ENCODE measurements at places on chromosomes 6 and 20. TPM values are rescaled to one million over a fixed set of nuclear protein-coding genes. Genes with fewer than 3 reads are reported as not detected.

The PI16 gene
- total RNA-seq: 14.2 TPM

DNA sequence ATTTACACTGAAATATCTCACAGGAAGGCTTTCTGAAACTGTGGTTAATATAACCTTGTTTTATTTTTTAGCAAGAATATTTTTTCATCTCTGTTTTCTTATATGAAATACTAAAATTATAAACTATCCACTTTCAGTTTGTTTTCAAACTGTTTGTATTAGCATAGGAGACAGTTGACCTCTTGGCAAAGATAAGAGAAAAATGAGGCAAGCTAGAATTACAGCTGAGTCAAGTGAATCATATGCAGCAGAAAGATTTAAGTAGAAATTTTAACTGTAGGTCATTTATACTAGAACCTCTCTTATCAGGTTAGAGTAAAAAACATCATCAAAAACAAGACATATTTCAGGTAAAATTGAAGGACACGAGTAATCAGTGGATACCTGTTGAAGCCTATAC, 792.6 kb downstream of the PHF3 start:
- no peak for DNase-seq

DNA sequence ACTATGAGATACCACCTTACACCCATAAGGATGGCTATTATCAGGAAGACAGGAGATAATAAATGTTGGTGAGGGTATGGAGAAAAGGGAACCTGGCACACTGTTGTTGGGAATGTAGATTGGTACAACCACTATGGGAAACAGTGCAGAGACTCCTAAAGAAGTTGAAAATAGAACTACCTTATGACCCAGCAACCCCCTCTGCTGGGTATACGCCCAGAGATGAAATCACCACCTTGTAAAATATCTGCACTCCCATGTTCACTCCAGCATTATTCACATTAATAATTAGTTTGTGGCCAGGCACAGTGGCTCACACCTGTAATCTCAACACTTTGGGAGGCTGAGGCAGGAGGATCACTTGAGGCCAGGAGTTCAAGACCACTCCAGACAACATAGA, 26.8 kb downstream of the ZBTB9 start:
- no peak for DNase-seq

DNA sequence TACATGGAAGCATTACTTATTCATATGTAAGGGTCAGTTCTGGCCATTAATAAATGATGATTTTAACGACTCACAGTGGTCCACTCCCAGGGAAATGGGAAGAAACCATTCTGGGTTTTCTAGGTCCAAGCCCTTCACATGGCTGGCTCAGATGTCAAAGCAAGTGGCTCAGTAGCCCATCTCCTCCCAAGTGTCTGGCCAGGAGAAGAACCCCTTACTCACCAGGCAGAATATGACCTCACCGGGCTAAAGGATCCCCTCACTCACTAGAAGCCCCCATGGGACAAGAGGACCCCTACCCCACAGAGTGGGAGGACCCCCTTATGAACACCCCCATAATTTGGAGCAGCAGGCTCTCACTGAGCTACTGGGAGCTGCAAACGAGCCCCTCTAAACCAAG, 34.0 kb downstream of the PREX1 start:
- DNase-seq: no peak

DNA sequence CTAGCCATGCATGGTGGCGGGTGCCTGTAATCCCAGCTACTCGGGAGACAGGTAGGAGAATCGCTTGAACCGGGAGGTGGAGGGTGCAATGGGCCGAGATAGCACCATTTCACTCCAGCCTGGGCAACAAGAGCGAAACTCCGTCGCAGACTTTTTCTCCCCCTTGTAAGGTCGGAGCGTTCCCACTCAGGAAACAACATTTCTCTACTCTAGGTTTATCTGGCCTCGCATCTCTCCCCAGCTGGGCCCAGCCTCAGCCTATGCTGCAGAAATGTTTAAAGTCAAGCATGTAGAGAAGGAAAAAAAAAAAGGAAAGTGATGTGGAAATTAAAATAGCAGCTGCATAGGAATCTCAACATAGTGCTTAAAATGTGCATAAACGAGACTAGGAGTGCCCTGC, 172.3 kb downstream of the TRIM27 start:
- no peak for DNase-seq

- DNase-seq: no peak
Measured at GRCh38 chr6:47440719-47441118, 36.9 kb upstream of the CD2AP start.

The PSORS1C2 gene
- total RNA-seq: not detected

DNA sequence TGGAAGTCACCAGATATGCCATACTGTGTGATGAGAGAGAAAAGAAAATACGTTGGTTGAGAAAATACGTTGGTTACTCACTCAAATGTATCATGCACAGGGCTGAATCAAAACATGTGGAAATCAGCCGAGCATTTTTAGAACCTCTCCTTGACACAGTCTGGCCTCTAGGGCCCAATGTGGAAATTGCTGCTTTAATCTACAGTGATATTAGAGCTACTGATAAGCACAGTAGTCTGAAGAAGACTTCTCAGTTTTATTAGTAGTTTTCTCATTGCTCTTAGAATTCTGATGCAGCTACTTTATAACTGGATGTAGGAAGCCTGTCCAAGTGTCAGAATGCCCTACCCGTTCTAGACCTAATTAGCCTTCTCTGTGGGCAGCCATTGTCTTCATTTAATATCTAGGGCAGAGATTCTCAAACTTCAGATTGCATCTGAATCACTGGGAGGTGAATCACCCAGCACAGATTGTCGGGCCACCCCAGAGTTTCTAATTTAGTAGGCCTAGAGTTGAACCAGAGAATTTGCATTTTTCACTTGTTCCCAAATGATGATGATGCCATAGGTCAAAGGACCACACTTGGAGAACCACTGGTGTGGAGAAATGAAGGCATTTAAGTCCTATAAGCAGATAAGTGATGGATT, 229.1 kb downstream of the PLCB1 start:
- DNase-seq: no peak

DNA sequence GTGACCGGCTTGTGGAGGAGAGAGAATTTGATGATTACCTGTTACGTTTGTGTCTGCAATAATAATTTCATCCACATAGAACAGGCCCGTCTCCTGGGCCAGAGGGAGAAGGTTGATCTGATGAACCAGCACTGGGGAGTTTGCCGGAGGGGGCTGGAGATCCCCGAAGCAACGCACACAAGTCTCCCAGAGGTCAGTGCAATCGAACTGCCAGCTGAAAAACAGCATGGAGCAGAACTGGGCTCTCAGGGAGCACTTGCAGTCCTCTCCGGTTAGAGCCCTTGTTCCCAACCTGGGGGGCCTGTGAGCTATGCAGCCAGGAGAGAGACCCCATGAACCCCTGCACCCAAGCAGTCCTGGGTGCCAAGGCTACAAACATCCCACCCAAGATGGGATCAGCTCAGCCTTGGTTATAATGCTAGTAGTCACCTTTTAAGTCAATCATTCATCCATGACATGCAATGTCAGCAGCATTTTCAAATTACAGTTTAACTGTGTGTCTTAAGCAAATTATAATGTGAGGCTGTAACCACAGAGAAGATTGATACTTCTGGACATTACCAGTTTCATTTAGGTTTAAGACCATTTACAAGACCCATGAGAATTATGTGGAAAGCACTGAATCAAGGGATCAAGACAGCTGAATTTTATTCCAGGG, 34.2 kb downstream of the PKHD1 start:
- DNase-seq: no peak

DNA sequence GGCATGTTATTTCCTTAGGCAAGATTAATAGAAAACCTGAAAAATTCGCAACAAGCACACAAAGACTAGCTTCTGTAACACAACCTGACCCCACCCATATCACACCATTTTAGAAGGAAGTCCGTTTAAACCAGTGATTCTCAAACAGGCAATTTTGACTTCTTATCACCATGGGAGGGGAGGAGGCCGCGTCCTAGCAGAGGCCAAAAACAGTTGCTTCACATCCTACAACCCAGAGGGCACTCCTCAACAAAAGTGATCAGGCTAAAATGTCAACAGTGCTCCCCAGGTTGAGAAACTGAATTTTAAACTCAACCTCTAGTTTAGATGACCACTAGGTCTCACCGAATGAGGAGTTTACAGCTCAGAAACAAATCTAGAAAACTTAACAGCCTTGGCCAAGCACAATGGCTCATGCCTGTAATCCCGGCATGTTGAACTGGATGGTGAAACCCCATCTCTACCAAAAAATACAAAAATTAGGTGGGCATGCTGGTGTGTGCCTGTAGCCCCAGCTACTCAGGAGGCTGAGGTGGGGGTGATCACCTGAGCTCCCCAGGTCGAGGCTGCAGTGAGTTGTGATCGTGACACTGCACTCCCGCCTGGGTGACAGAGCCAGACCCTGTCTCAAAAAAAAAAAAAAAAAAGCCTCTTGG, 3.4 kb downstream of the SNX5 start:
- DNase-seq: peak; percentile 79

The FAM83B gene
- total RNA-seq: 19.6 TPM

The CCDC170 gene
- total RNA-seq: 0.11 TPM

DNA sequence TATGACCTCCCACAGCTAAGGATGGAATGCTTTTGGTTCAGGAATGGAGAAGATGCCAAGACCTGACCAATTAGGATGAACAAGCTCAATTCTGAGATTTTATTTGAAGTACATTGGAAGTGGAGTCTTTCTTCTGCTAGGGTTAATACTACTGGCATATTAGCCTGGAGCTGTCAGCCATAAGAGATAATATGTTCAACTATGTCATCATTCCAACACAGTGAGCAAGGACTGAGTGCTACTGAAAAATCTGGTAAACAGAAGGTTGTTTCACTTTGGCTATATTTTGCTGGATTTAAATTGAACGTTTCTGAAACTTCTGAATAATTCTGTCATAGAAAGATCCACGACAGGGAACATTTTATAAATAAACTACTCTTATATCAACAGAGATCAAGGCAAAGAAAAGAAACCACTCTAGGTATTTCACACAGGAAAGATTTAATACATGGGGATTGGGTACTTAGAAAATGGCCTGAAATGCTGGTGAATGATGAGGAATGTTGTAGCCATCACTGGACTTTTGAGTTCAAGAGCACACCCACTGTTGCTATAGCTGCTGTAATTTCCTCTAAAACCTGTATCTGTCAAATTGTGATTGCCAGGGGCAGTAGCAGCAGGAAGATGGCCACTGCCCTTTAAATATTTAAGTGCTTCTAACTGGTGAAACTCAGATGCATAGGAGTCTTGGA, 200.5 kb downstream of the PLCB4 start:
- no peak for DNase-seq

DNA sequence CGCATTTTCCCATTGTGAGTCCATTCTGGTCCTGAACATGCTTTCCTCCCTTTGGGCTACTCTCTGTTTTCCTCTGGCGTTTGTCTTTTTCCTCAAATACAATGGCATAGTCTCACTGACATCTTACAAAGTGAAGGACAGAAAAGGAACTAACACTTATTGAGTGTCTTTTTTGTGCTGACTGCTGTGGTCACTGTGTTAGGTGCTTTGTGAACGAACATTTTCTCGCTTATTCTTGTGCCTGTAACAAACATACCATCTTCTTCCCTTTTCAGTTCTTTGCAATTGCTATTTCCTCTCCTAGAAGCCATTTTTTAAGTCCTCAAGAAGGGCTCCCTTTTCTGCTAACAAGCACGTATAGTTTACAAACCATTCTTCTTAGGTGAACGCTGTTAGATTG, 15.4 kb downstream of the FIG4 start:
- no peak for DNase-seq

The PEX3 gene
- total RNA-seq: 8.4 TPM

The TNFAIP3 gene
- total RNA-seq: 8.5 TPM

DNA sequence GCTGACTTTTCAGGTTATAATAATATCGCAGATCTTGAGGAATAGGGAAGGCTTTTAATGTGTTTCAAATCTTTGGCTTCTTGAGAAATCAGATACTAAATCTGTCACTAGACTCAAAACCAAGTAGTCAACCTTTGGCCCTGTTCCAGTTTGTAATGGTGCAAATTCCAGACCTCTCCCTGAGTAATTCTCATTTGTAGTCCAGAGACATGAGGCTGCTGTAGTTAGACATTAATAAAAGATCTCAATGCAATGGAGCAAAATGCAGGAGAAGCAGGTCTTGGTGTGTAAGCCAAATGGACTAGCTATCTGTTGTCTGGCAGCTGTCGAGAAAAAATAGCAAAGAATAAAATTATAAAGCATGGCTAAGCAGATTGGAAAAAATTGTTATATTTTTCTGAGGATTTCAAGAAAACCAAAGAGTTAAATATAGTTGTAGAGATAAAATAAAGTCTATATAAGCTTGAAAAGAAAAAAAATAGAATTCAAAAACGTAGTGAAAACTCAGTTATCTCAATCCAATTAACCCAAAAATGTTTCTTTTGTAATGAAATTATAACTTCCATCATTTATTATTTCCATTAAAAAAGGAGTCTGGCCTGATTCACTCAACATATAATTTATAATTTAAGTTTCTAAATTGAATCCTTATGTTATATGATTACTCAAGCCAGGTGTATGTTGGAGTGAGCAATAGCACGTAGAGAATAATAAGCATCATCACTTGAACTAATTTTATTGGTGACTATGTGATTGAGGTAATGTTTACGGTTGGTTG, 161.5 kb upstream of the ADGRB3 start:
- DNase-seq: no peak

The LIME1 gene
- 2.4 TPM for total RNA-seq

- DNase-seq: peak; percentile 91
Measured at GRCh38 chr20:50192364-50193198, 2.0 kb downstream of the CEBPB start.

The C6orf15 gene
- not detected for total RNA-seq

The SLC17A3 gene
- total RNA-seq: not detected

DNA sequence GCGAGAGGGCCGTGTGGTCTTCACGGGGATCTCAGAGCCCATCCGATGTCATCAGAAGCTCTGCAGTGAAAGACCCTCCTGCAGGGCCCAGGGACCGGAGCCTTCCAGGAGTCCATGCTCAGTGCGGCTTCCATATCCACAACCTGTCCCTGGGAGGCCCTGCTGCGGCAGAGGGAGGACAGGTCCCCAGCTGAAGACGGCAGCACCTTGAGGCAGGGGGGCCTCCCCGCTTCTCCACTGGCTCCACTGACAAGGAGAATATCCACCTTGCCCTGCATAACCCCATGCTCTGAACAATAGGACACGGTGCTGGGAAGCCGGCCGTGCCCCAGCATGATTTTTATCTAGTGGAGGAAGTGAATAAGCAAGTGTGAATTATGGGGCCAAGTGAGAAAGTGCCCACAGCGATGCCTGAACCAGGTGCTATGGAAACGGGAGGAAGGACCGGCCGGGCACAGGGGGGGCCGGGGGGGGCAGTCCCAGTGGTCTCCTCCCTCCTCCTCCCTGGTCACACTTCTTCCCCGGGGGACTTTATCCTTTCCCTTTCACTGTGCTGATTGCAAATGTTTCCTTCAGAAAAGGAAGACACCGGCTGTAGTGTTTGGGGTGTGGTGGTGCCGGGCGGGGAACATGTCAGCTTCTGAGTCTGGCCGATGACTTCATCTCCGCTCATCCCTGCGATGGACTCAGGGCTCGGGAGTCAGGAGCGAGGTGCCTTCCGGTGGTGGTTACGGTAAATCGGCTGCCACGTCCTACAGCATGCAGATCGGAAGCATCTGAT, 225.1 kb downstream of the ERMARD start:
- no peak for DNase-seq

The TLDC2 gene
- total RNA-seq: not detected

The SNAI1 gene
- 4.3 TPM for total RNA-seq
